ENCODE measurements at places on chromosomes 16 and 17.

DNA sequence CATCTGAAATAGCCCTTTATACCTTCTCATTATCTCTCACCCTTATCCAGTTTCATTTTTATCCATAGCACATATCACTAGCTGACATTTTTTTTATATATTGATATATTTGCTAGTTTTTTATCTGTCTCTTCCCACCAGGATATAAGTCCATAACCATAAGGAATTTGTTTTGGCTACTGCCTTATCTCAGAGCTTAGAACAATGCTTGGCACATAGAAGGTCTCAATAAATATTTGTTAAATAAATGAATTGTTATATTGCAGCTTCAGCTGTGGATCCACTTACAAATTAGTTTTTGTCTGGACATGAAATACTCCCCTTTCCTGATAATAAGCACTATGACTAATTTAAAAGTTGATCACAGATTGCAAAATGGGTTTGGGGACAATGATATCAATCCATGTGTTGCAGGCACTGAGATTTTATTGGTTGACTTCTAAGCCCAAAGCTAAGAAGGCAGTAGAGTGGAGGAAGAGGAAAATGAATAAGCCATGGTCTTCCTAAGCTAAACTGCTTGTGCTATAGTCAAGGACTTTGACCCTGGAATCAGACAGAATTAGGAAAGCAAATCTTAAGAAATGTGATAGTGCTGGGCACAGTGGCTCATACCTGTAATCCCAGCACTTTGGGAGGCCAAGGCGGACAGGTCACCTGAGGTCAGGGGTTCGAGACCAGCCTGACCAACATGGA is 31.9 kb upstream of the YPEL2 start:
- DNase-seq: no peak

DNA sequence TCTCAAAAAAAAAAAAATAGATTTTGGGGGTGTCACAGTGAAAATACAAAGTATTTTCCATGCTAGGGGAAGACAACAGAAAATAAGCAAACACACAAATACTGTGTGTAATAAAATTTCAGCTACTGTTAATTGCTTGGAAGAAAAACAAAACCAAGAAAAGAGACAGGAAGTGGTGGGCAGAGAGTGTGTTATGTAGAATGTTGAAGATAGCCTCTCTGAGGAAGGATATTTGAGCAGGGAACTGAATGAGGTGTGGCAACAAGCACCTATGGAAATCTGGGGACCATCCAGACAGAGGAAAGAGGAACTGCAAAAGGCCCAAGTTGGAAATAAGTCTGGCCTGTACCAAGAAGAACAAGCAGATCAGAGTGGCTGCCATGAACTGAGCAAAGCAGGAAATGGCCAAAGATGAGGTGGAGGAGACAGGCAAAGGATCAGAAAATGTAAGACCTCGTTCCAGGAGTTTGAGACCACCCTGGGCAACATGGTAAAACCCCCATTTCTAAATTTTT is 7.8 kb upstream of the USP31 start:
- no peak for DNase-seq

- no peak for DNase-seq
Observed at GRCh38 chr17:44354582-44355561, 8.8 kb downstream of the FAM171A2 start.

DNA sequence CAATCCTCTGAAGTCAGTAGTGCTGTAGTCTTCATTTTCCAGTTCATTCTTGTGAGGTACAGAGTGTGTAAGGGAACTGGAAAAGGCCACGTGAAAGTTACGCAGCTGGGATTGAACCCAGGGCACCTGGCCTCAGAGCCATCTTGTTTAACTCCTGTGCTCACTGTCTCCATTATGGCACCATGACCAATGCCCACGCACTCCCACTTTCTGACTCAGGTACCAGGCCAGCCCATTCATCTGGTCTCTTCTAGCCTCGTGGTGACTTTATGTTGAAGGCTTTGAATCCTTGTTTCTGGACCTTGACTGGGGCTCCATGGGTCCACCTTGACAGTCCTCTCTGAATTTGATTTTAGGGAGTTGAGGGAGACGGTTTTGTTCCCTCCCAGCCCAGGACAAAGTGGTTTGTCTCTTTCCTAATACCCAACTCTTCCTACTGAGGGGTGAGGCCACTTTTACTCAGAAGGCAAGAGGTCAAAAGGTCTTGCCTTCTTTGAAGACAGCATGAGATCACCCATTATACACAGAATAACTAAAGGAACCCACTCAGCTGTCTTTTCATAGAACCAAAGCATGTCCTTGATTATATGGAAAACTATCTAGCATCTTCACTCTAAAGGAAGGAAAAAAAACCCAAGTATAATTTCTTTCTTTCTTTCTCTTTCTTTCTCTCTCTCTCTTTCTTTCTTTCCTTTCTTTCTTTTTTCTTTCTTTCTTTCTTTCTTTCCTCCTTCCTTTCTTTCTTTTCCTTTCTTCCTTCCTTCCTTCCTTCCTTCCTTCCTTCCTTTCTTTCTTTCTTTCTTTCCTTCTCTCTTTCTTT is 50.0 kb downstream of the OTOA start:
- no peak for DNase-seq

DNA sequence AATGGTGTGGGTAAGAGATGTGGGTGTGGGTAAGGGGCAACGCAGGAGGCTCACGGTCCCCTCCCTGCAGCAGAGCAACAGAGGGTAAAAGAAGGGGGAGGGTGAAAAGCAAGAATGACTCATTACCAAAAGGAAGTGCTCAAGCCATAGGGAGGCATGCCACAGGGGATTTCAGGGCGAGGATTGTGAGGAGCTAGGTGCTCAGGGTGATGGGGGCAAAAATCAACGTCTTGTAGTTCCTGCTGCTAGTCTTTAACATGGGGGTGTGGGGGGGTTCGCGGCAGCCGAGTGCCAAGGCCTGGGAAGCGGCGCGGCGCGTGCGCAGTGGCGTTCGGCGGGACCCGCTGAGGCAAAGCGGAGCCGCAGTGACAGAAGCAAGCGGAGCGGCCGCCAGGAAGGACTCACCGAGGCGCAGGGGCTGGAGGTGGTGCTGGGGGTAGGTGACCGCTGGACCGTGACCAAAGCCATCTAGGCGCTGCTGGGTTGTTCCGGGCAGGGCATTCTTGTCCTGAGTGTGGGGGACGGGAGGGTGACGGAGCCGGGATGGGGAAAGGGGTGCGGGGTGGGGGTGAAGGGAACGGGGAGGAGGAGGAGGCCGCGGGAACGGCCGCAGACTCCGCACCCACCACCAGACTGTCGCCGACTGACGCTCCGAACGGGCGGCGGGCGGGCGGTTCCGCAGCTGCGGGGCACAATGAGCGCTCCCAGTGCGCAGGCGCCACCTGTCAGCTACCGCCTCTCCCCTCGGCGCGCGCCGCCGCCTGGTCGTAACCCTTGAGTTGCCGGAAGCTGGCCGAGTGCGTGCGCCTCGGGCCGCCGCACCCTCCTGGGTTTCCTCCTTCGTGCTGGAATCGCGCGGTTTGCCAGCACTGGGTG is at the start of gene SSH2:
Gene SSH2 (minus strand): TSS at position 696 of the 876 bp plus-strand sequence. CDS start 228 bp downstream, at position 468.
- no peak for DNase-seq

DNA sequence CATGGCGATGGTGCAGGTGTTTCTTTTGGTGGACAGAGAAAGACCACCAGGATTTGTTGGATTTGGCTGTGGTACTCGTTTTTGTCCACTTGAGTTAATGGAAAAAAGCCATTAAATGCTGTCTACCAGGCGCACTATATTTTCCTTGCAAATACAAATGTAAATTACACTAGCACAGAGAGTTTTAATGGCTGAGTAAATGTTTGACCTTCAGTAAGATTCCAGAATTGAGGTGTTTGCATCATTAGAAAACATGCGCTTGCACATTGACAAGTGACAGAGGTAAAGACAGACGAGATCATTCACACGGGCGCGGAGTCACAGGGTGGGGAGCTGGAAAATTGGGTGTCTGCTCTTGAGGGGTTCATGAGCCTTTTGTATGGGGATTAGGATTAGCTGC is 53.5 kb upstream of the AKTIP start:
- no peak for DNase-seq

- no peak for DNase-seq
Observed at GRCh38 chr17:59381716-59382570, 50.5 kb downstream of the YPEL2 start.

DNA sequence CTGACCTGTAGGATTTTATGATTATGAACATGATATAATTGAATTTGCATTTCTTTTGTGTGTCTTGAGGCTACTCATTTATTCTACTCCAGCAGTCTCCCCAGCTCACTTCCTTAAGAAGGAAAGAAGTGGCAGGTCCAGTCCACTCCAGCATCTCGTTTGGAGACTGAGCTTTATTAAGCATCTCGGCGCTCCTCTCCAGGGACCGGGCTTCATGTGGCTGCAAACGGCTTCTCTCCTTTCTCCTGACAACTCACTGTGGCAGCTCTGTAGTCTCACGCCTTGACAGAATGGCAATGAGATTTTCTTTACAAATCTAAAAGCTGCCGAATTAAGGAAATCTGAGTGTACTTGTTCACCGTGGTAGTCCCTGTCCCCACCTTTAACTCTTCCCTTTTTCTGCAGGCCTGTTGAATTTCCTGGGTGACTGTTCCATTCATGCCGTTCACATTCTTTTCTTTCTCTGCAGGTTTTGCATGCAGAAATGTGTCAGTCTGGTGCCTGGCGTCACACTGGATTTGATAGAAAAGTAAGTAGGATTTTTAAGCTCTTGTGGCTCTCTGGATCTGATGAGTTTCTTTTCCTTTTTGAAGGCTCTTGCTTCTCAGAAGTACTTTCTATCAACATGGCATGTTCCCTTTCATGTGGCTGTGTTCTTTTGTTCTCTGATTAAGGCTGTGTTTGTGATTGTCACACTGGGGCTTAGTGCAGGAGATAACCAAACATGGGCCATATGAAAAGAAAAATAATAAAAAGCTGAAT is 200.5 kb upstream of the CHMP6 start:
- DNase-seq: no peak

DNA sequence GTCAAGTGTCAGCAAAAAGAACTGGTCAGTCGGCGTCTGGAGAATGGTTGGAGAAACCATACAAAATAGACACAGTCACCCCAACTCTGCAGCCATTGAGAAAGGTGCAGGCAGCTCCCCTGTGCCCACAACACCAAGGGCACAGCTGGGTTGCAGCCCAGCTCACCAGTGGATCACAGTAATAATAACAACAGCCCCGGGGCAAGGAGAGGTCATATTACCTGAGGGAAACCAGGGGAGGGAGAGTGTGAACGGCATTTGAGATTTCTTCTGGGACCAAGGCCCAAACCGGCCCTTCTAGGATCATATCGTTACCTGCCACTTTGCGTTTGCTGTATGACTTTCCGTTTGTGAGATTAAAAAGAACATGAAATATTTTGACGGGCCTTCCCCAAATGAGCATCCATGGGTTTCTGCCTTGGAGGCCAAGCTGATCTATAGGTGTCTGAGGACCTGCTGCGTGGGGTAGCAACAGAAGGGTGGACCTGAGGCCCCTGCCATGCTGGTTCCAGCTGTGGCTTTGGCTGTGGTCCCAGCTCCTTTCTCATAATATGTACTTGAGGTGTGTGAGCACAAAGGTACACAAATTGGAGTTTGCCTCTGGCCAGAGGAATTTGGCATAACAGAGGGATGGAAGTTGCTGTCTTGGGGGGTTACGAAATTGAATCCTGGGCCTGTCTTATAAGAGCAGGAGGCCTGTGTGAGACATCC is 154.6 kb downstream of the CMIP start:
- DNase-seq: no peak

GRCh38 chr16:27267037-27267677 is 1.4 kb downstream of the NSMCE1 start:
- no peak for DNase-seq

- DNase-seq: no peak
Observed at GRCh38 chr17:51322390-51323029, 62.2 kb downstream of the UTP18 start.

- no peak for DNase-seq
Observed at GRCh38 chr17:37607637-37608331, 1.4 kb downstream of the SYNRG start.
